ENCODE measurements at places on chromosomes 2 and 18.

DNA sequence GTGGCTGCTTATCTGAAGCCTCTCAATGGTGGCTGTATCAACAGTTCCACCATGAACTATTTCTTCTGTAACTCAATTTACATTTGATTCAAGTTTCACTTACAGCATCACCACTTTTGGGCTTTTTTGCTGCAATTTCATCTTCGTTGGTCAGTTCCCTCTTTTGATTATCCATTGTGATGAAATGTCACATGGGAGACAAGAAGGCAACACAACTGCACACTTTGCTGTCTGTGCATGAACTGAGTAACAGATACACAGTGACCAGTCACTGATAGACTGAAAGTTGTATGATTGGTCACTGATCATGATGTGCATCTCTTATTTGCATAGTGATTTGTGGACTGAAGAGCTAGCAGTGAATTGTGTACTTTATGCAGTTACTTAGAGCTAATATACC is 130.7 kb upstream of the RNF152 start:
- DNase-seq, result no peak

GRCh38 chr2:171191021-171191420 is 30.3 kb upstream of the TLK1 start:
- DNase-seq, result no peak

DNA sequence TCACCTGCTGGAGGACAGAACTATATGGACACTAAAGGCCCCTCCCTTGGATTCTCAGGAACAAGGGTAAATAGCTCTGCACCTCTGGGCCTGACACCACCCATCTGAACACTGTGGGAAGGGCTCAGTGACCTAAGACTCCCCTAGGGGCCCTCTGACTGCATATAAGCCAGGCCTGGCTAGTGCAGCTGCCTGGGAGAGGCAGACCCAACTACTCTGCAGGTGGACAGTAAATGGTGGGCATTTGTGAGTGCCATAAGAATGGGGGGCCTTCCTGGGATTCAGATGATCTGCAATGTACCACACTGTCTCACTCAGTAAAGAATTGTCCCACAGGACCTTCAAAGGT is 11.2 kb upstream of the WIPF1 start:
- no peak for DNase-seq

GRCh38 chr2:134657650-134658250 is 61.0 kb downstream of the TMEM163 start:
- DNase-seq, result peak; percentile 39

- DNase-seq, result peak; percentile 31
Observed at GRCh38 chr2:199704358-199705238, 146.4 kb downstream of the FTCDNL1 start.

GRCh38 chr2:207810200-207810788 is 40.6 kb upstream of the FZD5 start:
- DNase-seq, result no peak

- no peak for DNase-seq
Observed at GRCh38 chr2:176565641-176566323, 296.5 kb downstream of the MTX2 start.

- peak; percentile 11 for DNase-seq
Observed at GRCh38 chr18:24271381-24272228, 126.0 kb downstream of the OSBPL1A start.

DNA sequence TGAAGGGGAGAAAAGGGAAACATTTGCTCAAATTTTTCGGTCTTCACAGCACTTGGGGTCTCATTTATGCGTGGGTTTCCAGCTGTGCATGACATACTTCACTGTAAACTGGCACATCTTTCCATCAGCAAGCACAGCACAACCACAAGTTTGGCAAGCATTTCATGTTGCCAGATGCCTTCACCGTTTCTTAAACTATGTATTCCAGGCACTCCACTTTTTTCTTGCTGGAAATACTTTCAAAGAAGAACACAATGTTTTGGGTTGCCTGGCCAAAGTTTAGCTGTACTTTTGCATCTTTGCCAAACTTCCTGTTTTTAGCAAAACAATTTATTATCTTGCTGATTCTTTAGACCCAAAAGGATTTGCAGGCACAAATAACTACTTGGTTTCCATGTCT is 194.6 kb upstream of the MEIS1 start:
- DNase-seq, result no peak

DNA sequence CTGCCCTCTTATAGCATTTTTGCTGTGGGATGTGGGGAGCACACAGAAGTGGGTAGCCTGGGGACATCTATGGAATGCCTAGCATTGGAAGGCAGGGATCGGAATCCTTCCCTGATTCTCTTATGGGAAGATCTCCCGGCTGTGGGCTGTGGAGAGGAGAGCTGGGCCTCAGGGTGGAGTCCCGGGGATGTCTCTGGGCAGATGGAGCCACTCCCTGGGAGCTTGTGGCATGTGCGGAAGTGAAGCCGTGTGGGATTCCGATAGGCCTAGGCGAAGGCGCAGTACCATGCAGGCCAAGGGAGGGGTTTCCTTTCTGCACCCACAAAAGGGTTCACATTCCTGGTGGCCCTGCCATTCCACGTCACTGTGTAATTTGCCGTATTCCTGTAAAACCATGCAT is 87.9 kb downstream of the GLI2 start:
- no peak for DNase-seq

GRCh38 chr2:31297751-31298150 is 63.8 kb downstream of the EHD3 start:
- DNase-seq, result no peak

- DNase-seq, result no peak
Observed at GRCh38 chr2:204115137-204116056, 178.8 kb downstream of the ICOS start.

DNA sequence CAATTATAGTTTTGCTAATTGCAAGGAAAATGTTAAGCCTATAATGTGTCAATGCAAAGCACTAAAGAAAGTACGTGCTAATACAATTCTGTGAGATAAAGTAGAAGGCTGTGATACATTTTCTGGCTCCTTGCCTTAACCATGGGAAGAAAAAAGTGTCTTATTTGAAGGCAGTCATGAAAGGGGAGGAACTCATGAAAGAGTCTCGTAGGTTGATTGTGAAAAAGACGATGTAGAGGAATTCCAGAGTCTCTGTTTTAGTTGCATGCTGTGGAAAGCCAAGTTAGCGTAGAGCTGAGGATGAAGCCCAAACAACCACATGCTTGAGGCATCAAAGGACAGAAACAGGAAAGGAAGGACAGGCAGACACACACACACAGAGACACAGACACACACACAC is 214.1 kb downstream of the MEIS1 start:
- no peak for DNase-seq

DNA sequence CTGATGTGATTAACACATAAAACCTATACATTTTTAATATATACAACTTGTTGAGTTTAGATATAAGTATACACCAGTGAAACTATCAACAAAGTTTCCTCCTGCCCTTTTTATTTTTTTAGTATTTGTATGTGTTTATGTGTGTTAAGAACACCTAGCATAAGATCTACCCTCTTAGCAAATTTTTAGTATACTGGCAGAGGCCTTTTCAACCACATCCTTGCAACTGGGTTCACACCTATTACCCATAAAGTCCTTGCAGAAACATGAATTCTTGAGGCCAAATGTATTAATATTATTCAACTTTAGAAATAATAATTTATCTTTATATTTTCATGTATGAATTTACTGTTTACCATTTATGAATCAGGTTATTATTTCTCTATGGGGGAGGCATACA is 119.7 kb upstream of the CRIM1 start:
- DNase-seq, result no peak

DNA sequence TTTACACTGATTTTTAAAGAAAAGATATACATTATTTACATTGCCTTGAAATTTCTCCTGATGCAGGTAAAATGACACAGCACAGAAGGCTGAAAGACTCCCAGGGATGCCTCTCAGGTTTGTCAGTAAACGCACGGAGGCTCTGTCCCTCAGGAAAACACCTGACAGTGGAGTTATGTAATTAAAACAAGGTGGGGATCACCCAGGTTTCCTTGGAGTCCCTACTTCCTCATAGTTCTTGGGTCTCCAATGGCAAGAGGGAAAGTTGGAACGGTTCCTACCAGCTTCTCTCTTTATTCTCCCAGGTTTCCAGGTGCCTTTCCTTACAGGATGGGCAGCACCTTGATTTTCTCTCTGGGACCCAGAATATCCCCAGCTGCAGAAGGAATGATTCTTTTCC is 654.8 kb downstream of the SLC4A3 start:
- DNase-seq, result no peak

GRCh38 chr2:10221976-10222870 is 80.5 kb upstream of the HPCAL1 start:
- no peak for DNase-seq

DNA sequence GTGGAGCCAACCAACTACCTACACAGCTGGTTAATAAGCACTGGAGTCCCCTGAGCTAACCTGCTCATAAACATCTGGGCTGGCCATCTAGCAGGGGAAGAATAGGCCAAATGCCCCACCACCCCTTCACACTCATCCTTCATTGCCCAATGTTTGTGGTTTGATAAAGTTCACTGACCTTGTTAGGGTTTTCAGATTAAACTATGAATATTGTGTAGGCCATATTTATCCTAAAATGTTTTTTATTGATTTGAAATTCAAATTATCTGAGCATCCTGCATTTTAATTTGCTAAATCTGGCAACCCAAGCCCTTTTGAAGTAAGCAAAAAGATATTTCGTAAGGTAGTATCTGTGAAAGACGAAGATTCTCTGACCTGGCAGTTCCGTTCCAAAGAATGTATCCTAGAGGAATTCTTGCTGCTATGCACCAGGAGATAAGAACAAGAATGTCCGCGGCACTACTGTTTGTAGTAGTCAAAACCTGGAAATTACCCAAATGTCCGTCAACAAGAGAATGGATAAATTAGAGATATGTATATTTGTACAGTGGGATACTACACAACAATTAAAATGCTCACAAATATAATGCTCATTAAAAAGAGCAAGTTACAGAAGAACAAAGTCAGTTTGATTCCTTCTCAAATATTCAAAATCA is 5.8 kb upstream of the TLK1 start:
- DNase-seq, result no peak

DNA sequence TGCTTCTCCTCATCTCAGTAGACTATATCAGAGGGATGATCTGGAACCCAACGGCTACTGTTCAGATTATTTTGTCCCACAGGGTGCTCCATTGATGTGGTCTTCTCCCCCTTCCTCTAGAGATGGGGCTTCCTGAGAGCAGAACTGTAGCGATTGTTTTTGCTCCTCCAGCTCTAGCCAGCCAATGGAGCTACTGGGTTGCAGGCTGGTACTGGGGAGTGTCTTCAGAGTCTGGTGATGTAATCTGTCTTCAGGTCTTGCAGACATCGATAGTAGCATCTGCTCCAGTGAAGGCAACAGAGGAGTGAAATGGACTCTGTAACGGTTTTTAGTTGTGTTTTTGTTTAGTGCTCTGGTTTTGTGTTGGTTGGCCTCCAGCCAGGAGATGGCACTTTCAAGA is 621.9 kb downstream of the RNF144A start:
- peak; percentile 15 for DNase-seq

DNA sequence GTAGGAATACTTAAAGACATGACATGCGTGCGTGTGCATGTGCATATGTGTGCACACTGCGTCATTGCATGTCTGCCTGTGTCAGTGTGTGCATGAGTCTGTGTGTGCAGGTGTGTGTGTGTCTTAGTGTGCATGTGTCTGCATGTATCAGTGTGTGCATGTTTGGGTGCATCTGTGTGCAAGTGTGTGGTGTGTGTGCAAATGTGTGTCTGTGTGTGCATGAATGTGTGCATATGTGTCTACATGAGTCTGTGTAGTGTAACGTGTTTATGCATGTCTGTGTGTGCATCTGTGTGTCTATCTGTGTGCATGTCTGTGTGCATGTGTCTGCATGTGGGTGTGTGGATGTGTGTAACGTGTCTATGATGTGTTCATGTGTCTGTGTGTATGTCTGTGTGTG is 30.5 kb downstream of the KCNG2 start:
- no peak for DNase-seq

GRCh38 chr2:119772767-119773166 is 13.0 kb downstream of the PTPN4 start:
- no peak for DNase-seq

- no peak for DNase-seq
Observed at GRCh38 chr2:219362524-219363164, 25.1 kb downstream of the DNPEP start.

- DNase-seq, result no peak
Observed at GRCh38 chr18:44238911-44239310, 441.8 kb upstream of the SETBP1 start.

DNA sequence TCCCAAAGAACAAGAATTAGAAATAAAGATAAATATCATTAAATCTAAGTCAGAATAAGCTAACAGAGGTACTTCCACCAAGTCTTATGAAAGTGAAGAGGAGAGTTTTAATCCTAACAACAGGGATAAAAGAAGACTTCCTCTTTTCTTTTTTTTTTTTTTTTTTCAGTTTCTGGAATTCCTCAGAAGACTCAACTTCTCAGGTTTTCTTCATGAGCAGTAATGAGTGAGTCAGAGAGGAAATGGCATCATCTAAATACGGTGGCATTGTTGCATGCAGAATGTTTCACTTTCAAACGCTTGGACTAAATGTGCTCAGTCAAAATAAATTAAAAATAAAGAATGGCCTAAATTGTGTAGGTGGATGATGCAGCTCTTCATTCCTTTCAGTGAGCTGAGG is 45.6 kb upstream of the ARHGAP15 start:
- no peak for DNase-seq

GRCh38 chr2:9778471-9779316 is 64.6 kb upstream of the TAF1B start:
- no peak for DNase-seq

DNA sequence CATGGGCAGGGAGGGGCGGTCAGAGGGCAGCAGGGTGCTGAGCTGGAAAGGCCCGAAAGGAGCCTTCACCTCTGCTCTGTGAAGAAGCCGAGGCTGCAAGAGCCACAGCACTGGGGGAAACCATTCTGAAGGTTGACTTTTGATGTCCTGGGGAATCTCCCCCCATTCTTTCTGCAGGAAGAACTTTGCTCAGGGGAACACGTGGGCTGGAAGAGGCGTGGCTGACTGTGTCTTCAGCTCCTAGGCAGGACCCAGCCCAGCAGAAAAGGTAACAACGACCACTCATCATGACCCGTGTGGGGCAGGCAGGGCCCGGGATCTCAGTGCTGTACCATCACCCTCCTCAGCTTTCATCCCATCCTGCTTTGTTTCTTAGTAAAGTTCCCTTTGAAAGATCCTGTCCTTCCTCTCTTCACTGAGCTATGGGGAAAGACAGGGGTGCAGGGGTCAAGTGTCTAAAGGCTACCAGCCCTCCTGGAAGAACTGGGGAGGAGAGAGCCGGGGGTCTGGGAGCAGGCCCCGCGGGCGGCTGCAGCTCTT is 312.7 kb downstream of the CELF4 start:
- no peak for DNase-seq
